Peyer's patch (tissue), 4 donors: ENCODE measurements at places on chromosomes 3 and 15.

DNA sequence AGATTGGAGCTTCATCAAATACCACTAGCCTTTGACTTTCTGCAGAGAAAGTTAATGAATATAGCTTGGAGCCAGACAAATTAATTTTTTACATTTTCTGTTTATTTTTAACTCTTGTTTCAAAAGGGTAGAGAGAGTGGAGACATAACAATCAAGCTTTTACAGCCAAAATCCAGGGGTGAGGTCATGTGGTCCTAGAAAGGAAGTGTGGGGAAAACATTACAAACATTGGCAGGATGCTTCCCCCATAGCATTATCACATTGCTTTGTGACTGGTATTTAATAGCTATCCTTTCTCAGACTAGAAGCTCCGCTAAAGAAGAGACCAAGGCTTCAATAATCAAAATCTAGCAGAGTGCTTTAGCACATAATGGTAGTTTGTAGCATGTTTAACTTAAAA is 46.4 kb upstream of the PHLDB2 start:
- no peak for DNase-seq

DNA sequence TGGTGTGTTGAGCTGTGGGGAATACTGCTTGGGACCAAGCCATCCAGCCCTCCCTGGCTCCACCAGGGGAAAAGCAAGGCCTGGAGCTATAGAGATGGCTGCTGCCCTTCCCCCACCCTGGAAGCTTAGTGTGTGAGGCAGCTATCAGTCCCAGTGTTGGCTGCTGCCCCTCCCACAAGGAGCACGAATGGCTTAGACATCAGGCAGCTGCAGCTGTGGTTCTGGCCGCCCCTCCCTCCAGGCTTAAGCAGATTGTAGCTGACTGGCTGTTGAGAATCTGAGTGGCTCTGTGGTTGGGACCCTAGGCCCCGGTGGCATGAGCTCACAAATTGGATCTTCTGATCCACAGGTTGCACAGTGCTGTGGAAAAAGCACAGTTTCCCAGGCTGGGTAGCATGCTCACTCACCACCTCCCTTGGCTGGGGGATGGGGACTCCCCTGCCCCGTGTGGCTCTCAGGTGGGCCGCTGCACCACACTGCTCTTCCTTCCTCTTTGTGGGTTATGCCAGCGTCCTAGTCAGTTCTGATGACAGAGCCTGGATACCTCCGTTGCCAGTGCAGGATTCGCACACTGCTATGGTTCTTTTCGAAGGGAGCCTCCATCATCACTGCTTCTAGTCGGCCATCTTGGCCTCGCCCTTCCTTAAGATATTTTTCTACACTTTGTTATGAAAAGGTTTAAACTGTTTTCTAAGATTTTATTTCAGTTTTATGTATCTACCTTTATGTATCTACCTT is 21.2 kb upstream of the SUCNR1 start:
- DNase-seq: no peak

DNA sequence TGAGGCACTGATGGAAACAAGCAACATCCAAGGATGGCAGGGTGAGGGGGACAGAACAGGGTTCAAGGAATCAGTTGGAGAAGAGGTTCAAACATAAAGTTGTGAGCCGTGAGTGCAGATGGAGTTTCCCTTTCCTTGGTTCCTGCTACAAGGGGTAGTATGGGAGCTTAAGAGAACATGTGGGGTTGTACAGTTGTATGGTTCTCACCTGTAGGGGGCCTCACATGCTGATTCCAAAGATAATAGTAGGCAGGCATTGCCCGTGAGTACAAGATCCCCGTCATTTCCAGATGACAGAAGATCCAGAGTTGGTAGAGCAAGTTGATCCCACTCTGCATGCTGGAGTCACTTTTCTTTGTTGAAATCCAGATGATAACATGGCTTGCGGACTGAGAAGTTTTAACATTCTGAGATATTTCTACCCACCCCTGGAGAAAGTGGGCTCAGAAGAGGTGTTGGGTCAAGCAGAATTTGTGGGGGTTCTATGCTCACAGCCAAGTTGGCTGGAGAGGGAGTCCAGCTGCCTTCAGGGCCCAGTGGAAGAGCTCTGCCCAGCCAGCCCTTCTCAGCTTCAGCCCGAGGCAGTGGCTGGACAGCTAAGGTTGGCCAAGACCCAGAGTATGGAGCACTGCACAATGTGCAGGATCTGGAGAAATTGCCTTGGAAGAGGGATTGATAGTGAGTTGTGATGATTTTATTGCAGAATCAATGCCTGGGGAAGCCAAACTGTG is 141.8 kb downstream of the THSD4 start:
- no peak for DNase-seq

DNA sequence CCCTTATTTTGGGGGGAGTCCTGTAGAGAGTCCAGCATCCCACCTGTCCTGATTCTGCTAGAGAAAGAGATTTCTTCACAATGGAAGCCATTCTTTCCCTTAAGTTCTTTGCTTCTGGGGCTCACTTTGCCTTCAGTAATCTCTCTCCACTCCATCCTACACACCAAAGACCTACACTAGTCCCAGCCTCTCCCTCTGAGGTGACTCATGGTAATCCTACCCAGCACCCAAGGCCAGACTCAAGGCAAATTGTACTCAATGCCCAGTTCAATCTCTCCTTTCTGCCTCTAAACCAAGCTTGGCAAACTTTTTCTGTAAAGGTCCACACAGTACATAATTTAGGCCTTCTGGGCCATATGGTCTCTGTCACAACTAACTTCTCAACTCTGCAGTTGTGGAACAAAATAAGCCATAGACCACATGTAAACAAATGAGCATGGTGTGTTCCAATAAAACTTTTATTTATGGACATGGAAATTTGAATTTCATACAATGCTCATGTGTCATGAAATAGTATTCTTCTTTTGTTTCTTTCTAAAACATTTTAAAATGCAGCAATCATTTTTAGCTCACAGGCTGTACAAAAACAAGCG is 72.5 kb downstream of the MRPL46 start:
- DNase-seq: no peak

- no peak for DNase-seq
Measured at GRCh38 chr15:82129761-82130160, 83.9 kb upstream of the MEX3B start.

DNA sequence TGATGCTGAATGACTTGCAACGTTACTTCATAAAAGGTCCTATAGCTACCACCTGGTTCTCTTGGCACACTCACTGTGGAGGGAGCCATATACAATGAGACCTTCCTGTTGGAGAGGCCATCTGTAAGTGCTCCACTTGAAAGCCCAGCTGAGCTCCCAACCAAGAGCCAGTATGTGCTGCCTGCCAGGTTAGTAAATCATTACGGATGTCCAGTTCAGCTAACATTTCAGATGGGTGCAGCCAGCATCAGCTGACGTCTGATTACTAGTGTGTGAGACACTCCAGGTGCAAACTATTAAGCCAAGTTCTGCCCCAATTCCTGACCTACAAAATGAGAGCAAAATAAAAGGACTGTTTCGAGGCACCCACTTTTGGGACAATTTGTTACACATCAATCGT is 274.4 kb upstream of the ROBO2 start:
- DNase-seq: no peak

DNA sequence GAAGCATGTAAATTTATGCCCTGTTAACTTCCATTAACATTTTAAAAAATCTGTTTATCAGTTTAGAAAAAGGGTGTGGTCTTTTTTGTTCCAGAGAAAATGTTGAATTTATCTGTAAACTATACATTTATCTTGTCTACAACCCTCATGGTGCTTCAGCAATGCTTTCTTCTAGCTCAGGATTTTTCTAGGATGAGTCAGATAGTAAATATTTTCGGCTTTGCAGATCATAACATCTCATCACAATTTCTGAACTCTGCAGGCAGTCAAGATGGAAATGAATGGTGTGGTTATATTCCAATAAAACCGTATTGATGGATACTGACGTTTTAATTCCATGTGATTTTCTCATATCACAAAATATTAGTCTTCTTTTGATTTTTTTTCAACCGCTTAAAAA is 70.5 kb upstream of the FOXB1 start:
- DNase-seq: no peak

DNA sequence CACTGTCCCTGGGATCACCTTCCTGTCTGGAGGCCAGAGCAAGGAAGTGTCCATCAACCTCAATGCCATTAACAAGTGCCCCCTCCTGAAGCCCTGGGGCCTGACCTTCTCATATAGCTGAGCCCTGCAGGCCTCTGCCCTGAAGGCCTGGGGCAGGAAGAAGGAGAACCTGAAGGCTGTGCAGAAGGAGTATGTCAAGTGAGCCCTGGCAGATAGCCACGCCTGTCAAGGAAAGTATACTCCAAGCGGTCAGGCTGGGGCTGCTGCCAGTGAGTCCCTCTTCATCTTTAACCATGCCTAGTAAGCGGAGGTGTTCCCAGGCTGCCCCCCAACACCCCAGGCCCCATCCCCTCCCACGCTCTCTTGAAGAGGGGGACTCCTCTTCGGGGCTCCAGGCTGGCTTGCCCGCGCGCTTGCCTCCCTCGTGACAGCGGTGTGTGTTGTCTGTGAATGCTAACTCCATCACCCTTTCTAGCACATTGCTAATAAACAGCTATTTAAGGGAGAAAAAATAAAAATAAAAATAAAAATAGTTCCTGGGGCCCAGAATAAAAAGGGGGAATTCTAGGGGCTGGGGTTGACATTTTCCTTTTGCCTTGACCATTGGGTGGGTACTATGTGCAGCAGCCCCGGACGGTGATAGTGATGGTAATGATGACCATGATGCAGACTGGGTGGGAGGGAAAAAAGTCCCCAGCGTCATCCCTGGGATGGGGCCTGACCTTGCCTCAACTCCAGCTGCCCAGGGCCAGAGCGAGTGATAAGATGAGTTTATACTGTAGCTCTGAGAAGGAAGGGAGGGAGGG is 3.3 kb upstream of the ALAS1 start:
- DNase-seq: no peak

GRCh38 chr3:42706721-42707619 is 4.4 kb upstream of the HHATL start:
- no peak for DNase-seq

- no peak for DNase-seq
Measured at GRCh38 chr3:180543877-180544276, 58.1 kb upstream of the TTC14 start.

DNA sequence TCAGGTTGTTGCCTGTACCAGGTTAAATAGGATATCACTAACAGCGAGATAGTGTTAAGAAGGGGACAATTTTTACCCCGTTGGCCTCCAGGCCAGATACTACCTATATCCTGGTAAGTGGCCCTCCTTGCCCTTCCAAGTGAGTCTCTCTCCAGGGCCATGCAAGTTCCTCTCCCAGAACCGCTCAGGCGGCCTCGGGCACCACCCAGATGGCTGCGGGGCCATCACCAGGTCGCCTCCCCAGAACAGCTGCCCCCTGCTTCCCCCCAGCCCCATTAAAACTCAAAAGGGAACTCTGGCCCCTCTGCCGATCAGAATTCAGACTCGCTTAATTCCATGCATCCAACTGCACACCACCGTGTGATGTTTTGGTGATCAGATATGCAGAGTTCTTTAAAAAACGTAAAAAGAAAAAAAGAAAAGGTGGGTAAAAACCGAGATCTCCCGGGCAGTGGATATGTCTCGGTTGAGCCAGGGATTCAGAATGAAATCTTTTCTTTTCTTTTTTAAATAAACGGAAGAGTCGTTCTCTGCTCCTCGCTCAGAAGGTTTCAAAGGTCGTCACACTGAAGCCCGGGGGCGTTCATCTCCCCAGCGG is 1.9 kb upstream of the TRIM71 start:
- no peak for DNase-seq

DNA sequence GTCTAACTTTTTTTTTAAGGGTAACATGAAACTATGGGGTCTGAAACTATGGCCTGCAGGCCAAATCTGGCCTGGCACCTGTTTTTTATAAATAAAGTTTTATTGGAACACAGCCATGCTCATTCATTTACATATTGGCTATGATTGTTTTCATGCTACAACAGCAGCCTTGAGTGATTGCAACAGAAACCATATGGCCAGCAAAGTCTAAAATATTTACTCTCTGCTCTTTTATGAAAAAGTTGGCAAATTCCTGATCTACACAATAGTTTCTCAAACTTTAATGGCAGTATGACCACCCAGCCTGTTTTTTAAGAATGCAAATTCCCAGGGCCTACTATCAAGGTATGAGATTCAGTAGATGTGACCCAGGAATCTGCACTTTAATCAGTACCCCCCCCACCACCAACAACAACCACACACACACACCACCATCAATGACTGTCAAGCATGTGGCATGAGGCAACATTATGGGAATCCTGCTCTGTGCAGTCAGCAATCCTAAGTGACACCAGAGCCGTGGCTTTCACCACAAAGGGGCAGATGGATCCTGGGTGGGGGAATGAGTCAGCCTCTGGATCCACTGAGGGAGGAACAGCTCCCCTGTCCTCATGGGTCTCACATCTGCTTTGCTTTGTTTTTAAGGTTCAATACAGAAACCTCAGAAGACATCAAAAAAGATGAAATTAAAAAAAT is 142.8 kb downstream of the NTRK3 start:
- DNase-seq: no peak

GRCh38 chr3:119891944-119892721 is 110.2 kb downstream of the NR1I2 start:
- DNase-seq: no peak

- no peak for DNase-seq
Measured at GRCh38 chr3:48919215-48920138, 835 bp downstream of the ARIH2 start.

GRCh38 chr3:136831461-136831860 is 12.5 kb downstream of the SLC35G2 start:
- no peak for DNase-seq

DNA sequence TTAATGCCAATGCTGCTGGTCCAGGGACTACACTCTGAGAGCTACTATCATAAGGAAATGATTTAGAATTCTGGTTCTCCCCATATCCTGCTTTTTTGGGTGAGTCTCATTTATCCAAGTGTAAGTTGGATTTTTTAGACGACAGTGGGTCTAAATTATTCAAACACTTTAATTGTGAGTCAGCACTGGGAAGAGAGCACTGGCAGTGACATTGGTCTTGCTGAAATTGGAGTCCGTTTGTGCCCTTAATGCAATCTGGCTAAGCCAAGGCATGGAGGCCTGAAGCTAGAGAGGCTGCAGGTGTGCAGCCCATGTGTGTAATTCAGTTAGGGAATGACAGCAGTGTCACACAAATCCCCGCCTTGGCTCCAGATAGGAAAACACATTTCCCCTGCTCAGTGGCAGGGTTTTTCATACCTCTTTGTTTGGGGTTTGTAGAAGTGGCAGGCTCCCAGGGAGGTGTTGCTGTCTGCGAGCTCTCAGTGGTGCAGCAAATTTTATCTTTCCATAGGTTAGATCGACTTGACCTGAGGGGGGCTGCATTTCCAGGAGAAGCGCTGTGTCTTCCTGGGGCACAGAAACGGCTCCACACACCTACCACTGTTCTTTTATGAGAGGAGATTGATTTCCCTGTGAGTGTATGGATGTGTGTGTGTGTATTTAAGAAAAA is 197.7 kb downstream of the CD47 start:
- no peak for DNase-seq

GRCh38 chr15:101141926-101142527 is 109.8 kb downstream of the CHSY1 start:
- DNase-seq: no peak

GRCh38 chr3:73966733-73967132 is 342.0 kb upstream of the PDZRN3 start:
- DNase-seq: no peak

DNA sequence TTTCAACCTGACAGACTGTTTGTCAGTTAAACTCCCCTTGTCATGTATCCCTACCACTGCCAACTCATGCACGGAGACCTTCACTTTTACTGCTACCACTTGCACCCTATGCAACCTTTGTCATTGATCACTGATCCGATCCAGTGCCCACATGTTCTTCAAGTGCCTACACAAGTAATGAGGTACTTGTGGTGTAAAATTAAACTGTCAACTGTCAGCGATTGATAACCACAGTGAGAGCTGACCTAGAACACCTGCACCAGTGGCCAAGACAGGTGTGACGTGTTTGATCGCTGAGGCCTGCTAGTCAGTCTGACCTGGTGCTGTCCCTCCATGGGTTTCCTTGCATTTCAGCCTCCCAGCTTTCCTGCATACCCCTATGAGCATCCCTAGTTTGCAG is 55.6 kb downstream of the MECOM start:
- no peak for DNase-seq
